Naive B cell (primary cell): ENCODE measurements at places on chromosomes 11 and 22. TPM values are rescaled to one million over a fixed set of nuclear protein-coding genes. Genes with fewer than 3 reads are reported as not detected.

DNA sequence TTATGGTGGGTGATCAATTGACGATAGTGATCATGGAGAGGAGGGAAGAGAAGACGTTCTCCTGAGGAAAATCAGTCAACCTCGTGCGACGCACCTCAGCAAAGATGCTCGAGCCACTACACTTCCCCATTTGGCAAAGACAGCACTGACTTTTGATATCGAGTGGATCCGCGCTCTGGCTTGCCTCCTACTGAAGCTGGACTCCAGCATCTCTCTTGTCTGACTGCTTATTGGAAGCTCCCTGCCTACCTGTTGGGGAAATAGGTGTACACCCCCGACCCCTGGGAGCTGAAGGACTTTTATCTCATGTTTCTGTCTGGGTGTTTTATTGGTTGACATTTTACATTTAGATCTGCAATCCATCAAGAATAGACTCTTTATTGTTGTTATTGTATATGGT, 476.8 kb upstream of the B3GAT1 start:
- no peak overlapping the region for H3K27ac ChIP-seq
- no peak for DNase-seq
- H3K4me3 ChIP-seq, result no peak overlapping the region
- H3K36me3 ChIP-seq, result peaks cover 8% of the 10 kb centered on the region
- H3K27me3 ChIP-seq, result no peaks in the 10 kb centered on the region

- DNase-seq, result no peak
- H3K4me1 ChIP-seq, result no peaks in the 10 kb centered on the region
These were observed 169.4 kb upstream of the SYT13 start for GRCh38 chr11:45455536-45455935.

DNA sequence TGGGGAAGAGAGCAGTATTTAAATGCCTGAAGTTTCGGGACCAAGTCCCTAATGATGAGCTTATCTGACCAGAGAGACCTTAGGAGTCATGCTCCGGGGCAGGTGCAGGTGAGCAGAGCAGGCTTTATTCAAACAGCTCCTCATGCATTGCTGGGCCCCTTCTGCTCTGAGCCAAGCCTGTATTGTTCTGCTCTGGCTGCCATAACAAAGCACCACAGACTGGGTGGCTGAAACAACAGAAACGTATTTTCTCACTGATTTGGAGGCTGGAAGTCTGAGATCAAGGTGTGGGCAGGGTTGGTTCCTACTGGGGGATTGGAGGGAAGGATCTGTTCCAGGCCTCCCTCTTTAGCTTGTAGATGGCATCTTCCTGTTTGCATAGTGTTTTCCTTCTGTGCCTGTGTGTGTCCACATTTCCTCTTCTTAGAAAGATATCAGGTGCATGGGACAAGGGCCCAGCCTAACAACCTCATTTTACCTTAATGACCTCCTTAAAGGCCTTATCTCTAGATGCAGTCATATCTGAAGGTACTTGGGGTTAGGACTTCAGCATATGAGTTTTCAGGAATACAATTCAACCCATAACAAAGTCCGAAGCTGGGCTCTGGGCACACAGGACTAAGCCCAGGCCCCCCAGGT, 97.1 kb upstream of the PARVA start:
- H3K4me1 ChIP-seq, result no peaks in the 10 kb centered on the region
- peaks cover 3% of the 10 kb centered on the region for H3K27me3 ChIP-seq
- no peak for DNase-seq
- no peaks in the 10 kb centered on the region for H3K36me3 ChIP-seq

- no peaks in the 10 kb centered on the region for H3K27me3 ChIP-seq
- H3K36me3 ChIP-seq, result no peaks in the 10 kb centered on the region
- no peak overlapping the region for H3K27ac ChIP-seq
- no peak for DNase-seq
- no peak overlapping the region for H3K4me3 ChIP-seq
- H3K4me1 ChIP-seq, result no peaks in the 10 kb centered on the region
These were observed 6.0 kb downstream of the ELF5 start for GRCh38 chr11:34507610-34508009.

DNA sequence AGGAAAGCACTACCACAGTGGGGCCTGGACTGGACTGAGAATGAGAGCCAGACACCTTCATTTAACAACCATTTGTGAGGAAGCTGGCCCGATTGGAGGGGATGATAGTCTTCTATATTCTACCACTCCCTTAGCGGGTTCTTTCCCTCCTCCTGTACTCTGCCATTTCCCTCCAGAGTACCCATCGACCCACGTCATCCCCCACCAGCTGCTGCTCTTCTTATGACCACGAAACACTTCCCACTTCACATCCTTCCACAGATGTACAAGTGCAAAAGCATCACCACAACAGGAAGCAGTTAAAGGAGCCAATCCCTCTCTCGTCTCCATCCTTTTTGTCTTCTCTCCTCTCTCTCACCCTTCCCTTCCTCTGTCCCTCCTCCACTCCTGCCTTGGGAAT, 18.0 kb upstream of the UBASH3B start:
- H3K4me3 ChIP-seq, result no peak overlapping the region
- H3K36me3 ChIP-seq, result no peaks in the 10 kb centered on the region
- H3K4me1 ChIP-seq, result peaks cover 5% of the 10 kb centered on the region
- peak; percentile 27 for DNase-seq
- H3K27ac ChIP-seq, result no peak overlapping the region

DNA sequence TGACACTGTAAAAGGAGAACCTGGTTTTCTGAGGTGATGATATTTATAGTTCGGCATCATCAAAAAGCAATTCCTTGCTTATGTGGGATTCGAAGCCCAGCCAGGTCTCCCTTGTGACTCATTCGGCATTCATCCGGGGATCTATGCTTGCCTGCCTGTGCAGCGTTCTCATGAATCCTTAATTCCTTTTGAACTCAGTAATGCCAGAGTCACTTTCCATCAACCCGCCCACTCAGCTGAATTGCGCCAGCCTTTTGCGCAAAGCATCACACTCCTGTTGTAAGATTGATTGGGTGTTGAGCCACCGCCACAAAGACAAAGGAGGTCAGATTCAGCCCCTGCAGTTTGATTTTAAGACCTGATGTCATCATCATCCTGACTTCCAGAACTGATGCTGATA, 128.6 kb downstream of the SLC17A6 start:
- H3K4me1 ChIP-seq, result no peaks in the 10 kb centered on the region
- H3K27me3 ChIP-seq, result peaks cover 3% of the 10 kb centered on the region
- H3K4me3 ChIP-seq, result no peak overlapping the region
- no peaks in the 10 kb centered on the region for H3K36me3 ChIP-seq
- no peak for DNase-seq

DNA sequence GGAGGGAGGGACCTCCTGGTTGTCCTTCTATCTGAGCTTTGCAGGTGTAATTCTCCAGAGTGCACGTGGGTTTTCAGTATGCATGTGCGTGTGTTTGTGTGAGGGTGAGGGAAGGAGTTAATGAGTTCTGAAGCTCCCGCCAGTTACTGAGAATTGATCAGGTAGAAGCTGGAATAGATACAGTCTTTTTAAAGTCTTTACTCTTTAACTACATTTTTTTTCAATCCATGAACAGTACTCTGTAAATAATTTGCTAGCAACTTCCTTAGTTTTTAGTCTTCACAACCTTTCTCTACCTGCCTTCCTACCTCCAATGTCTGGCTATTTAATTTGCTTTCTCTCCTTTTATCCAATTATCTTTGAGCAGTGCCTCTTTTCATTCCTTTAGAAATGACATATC, 25.5 kb downstream of the ARHGAP42 start:
- no peaks in the 10 kb centered on the region for H3K27me3 ChIP-seq
- H3K4me3 ChIP-seq, result no peak overlapping the region
- no peak overlapping the region for H3K27ac ChIP-seq
- H3K4me1 ChIP-seq, result peaks cover 8% of the 10 kb centered on the region
- no peaks in the 10 kb centered on the region for H3K36me3 ChIP-seq

- DNase-seq, result no peak
- no peaks in the 10 kb centered on the region for H3K27me3 ChIP-seq
- no peak overlapping the region for H3K4me3 ChIP-seq
- peak overlapping the region; percentile 80 for H3K27ac ChIP-seq
- peaks cover 8% of the 10 kb centered on the region for H3K4me1 ChIP-seq
These were observed 124.2 kb downstream of the SWAP70 start for GRCh38 chr11:9787981-9788521.

- DNase-seq, result no peak
- H3K4me3 ChIP-seq, result no peak overlapping the region
- no peaks in the 10 kb centered on the region for H3K36me3 ChIP-seq
- no peak overlapping the region for H3K27ac ChIP-seq
- peaks cover 25% of the 10 kb centered on the region for H3K27me3 ChIP-seq
These were observed 24.4 kb upstream of the PSMA1 start for GRCh38 chr11:14544611-14545010.

DNA sequence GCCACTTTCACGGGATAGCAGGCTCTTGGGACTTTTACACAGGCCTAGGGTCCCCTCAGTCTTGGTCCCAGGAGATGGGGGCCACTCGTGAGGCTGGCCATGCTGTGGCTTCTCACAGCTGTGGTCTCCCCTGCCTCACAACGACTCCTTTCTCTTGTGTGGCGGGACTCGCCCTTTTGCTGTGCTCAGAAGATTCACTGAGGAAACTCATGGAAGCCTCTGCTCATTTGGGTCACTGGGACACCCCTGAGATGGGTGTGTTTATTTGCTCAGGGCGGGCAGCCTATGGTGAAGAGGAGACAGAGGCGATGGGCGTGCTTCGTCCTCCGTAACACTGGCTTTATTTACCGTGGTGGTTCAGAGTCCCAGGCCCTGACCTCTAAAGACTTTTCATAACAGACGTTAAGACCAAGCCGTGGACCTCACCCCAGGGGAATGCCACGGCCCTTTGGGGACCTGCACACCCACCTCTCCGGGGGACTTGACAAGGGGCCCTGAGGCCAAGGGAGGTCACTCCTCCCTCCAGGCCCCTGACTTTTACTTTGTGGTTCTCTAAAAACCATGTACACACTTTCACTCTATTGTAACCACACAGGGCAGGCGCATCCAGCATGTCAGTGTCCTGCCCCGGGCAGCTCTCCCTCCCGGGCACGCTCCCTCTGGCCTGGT, 15.5 kb downstream of the TEF start:
- H3K27ac ChIP-seq, result no peak overlapping the region
- no peaks in the 10 kb centered on the region for H3K27me3 ChIP-seq
- DNase-seq, result no peak
- peaks cover 7% of the 10 kb centered on the region for H3K36me3 ChIP-seq

GRCh38 chr11:18770479-18771125, 21.0 kb downstream of the PTPN5 start:
- H3K27me3 ChIP-seq, result peaks cover 38% of the 10 kb centered on the region
- H3K27ac ChIP-seq, result no peak overlapping the region
- no peak for DNase-seq
- no peaks in the 10 kb centered on the region for H3K36me3 ChIP-seq
- no peak overlapping the region for H3K4me3 ChIP-seq

DNA sequence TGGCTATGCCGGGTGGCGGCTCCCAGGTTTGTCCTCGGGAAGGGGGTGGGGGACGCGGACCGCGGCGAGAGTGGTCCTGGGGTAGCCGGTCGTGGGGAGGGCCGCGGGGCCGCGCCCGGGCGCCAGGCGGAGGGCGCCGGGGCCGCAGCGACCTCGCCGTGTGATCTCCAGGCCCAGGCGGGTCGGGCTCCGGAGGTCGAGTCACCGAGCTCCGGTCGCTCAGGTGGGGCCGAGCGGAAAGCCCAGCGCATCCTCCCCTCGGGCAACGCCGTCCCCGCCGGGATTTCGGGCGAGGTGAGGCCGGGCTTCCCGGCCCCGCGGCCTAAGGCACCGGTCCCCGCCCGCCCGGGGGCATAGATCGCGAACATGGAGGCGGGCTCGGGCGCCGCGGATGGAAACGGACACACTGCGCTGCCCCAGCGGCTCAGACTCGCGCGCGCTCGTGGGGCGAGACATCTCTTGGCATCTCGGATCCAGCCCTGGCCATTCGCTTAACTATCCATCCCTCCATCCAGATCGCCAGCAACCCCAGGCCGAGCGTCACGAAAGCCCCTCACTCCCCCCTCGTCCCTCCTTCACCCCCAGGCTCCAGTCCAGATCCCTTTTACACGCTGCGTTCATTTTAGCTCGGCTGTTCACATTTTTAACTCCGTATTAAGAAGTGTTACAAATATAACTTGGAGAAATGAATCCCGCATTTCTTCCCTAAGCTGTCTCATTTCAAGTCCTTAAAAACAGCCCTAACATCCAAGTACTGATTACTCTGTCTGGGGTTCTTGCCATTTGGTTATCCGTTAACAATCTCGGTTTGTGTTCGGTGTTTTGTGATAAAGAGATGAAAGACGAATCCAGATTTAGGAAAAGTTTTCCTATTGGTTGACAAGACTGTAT, 460 bp downstream of the ZC3H12C start:
- H3K27ac ChIP-seq, result no peak overlapping the region
- DNase-seq, result peak; percentile 7
- peak overlapping the region; percentile 86 for H3K4me3 ChIP-seq
- peaks cover 37% of the 10 kb centered on the region for H3K27me3 ChIP-seq
- peaks cover 12% of the 10 kb centered on the region for H3K4me1 ChIP-seq
- H3K36me3 ChIP-seq, result no peaks in the 10 kb centered on the region

GRCh38 chr22:48088251-48088650, 1325.8 kb downstream of the TBC1D22A start:
- no peaks in the 10 kb centered on the region for H3K36me3 ChIP-seq
- no peak overlapping the region for H3K4me3 ChIP-seq
- H3K4me1 ChIP-seq, result peaks cover 44% of the 10 kb centered on the region
- H3K27me3 ChIP-seq, result peaks cover 4% of the 10 kb centered on the region

DNA sequence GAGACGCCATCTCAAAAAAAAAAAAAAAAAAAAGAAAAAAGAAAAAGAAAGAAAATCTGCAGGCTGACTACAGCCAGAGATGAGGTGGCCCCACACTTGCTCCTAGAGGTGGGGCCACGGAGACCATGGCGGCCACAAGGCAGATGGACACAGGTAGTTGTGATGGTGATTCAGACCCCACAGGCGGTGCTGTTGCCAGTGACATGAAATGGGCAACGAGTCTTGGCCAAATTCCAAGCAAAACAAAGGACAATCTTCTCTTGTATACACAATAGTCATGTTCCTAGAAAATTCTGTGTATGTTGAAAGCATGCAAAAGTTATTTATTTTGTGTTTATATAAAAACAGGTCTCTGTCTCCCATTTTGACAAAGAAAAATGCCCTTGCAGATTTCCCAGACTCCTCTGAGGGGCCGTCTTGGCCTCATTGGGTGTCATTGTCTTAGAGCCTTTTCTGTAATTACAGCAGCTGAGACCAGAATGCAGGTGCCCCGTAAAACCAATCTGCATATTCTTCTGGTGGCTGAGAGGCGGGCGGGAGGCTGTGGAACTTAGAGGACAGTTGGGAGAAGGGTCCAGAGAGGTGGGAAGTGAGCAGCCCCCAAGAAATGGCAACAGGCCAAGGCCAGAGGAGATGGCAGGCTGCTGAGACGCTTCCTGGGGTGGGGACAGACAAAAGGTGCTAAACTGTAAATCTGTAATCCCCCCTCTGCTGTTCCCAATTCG, 22.5 kb upstream of the DAGLA start:
- H3K27me3 ChIP-seq, result peaks cover 14% of the 10 kb centered on the region
- H3K27ac ChIP-seq, result no peak overlapping the region
- H3K4me1 ChIP-seq, result no peaks in the 10 kb centered on the region

GRCh38 chr11:12727563-12728211, 53.5 kb downstream of the TEAD1 start:
- no peak for DNase-seq
- no peak overlapping the region for H3K4me3 ChIP-seq
- H3K27ac ChIP-seq, result no peak overlapping the region
- H3K27me3 ChIP-seq, result no peaks in the 10 kb centered on the region
- H3K36me3 ChIP-seq, result no peaks in the 10 kb centered on the region

GRCh38 chr11:14554959-14555358, 34.8 kb upstream of the PSMA1 start:
- no peak overlapping the region for H3K4me3 ChIP-seq
- no peak overlapping the region for H3K27ac ChIP-seq
- H3K4me1 ChIP-seq, result peaks cover 8% of the 10 kb centered on the region
- peaks cover 4% of the 10 kb centered on the region for H3K27me3 ChIP-seq

The DAGLA gene
- not detected for polyA plus RNA-seq

The OOSP4A gene
- polyA plus RNA-seq, result not detected

The OR51B6 gene
- polyA plus RNA-seq, result not detected

The AGBL2 gene
- 6.9 TPM for polyA plus RNA-seq

The GVQW3 gene
- 0.10 TPM for polyA plus RNA-seq

The OSM gene
- polyA plus RNA-seq, result 1.1 TPM

The DGAT2 gene
- polyA plus RNA-seq, result 3.1 TPM

The ENTHD1 gene
- polyA plus RNA-seq, result not detected

The IFITM5 gene
- not detected for polyA plus RNA-seq

The OR6A2 gene
- not detected for polyA plus RNA-seq
